NCI-H1105 treated with DMSO at 0.1 percent for 48 hours (cell line): ENCODE measurements at places on chromosomes 2 and 18.

DNA sequence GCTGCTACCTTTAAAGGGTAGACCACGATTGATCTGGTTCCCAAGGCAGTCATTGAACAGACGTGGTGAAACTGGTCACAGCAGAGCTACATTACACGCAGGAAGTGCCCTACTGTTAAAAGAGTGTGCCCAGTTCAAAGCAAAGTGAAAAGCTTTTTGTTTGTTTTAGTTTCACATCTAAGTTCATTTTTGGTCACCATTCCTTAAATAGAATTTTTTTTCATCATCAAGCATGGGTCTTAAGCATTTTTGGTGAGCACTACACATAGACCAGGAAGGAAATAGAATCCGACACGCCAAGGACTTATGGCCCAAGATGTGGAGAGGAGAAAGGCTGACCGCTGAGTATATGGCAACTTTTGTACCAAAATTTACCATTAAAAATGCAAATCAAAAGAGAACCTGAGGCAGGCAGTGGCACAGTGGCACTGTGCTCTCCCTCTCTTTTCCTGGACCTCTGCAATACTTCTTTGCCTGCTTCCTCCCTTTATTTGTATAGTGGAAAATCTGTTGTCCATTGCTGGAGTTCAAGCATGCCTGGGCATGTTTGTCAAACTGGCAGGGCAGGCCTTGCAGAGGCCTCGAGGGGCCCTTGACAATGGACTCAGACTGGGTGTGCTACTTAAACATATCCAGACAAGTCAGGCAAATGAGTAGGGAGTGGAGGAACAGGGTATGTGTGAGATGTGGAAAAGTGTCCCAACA lies 42.6 kb upstream of the HNRNPA3 start:
- peak; percentile 94 for DNase-seq

GRCh38 chr2:237207646-237208045 lies 122.0 kb downstream of the COPS8 start:
- no peak for DNase-seq

DNA sequence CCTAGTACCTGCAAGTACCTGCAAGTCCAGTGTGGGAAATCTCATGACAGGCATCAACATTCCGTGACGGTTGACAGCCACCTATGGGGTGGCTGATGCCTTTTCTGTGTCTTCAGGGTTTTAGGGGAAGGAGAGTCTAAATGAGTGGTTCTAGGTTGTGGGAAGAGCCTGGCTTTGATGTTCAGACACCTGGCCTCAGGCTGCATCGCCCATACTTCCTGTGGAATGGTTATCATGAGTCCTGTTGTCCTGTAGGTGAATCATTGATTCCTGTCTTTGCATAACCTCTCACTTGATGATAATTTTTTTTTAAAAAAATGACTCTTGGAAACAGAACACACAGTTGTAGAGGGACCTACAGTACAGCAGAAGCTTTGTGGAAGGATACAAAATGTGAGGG lies 108.9 kb downstream of the NEDD4L start:
- no peak for DNase-seq

DNA sequence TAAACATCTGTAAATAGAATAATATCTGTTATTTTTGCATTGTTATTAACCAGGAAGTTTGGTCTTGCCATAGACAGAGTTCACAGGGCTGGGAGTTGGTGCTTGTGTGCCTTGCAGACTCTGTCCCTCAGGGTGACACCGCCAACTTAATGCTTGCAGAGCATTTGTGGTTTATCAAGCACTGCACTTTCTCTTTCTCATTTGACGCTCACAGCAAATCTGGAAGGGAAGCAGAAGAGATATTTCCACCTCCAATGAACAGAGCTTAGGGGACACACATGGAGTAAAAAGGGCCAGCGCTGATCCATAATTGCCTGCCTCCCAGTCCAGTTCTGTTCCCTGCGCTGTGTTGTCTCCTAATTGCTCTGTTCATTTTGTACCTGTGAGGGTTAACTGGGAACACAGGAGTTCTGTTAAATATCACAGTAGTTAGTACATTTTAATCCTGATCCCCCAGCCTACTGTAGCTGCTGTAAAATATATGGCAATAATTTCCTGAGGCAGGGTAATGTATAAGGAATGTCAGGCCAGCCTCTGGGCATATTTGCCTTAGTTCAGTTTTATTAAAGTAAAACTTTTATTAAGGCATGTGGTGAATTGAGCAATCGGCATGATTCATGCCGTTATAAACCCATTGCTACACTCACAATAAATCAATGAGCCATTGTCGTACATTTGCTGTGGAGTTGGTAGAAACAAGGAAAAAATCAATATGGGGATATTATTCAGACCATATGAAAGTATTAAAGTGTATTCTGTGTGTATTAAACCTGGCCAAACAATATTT lies 182.5 kb upstream of the OSR1 start:
- no peak for DNase-seq

DNA sequence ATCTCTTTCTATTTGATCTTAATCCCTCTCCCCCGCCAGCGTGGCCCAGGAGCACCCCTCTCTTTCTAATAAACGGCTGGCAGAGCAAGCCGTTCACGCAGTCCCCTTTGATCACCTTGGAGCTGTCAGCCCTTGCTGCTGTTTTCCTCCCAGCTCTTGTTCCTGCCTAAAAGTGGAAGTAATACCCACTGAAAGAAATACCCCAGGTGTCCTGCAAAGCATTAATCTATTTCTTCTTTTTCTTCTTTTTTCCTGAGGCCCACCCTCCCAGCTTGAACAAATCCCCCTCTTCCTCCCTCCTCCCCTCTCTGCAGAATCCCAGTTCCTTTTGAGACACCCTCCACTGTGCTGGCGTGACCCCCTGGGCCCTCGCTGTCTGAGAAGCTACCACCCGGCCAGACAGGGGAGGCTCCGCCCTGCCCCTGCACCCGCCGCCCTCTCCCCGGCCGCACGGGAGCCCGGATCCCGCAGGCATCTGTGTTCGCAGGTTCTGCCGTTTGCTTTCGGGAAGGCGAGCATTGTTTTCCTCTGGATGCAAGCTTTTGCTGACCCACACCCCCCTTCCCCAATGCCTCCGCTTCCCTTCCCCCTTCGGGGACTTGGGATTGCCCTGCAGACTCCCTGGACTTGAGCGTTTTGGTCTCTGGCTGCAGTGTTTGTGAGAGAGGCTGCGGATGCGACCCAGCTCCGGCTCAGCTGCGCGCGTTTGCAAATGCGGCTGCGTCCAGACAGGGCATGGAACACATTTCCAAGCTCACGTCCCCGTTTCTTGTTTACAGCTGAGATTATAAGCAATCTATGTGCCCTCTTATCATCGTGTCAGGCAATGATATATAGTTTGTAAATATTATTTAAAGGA lies 631.5 kb downstream of the NYAP2 start:
- peak; percentile 53 for DNase-seq

DNA sequence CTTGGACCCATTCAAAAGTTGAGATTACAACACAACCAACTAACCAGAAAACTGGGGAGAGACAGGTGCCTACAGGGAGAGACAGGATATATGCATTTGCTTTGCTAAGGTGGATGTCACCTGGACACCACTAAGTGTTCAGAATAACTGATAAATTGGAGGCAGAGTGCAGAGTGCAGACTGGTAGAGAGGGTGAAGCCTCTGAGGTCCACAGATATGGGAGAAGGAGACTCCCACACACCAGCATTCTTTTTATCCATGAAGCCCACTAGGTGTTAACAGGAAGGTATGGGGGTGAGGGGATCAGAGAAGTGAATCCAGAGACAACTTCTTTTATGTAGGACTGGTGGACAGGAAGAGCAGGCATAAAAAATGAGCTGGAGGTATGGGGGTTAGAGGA lies 1310.0 kb upstream of the ZEB2 start:
- no peak for DNase-seq

GRCh38 chr2:142395291-142395690 lies 264.5 kb upstream of the LRP1B start:
- no peak for DNase-seq

- DNase-seq: no peak
Measured at GRCh38 chr2:35871672-35872071, 483.9 kb upstream of the CRIM1 start.

- no peak for DNase-seq
Measured at GRCh38 chr2:64937687-64938491, 51.3 kb upstream of the SLC1A4 start.

GRCh38 chr18:78716022-78716421 lies 263.6 kb upstream of the SALL3 start:
- no peak for DNase-seq

DNA sequence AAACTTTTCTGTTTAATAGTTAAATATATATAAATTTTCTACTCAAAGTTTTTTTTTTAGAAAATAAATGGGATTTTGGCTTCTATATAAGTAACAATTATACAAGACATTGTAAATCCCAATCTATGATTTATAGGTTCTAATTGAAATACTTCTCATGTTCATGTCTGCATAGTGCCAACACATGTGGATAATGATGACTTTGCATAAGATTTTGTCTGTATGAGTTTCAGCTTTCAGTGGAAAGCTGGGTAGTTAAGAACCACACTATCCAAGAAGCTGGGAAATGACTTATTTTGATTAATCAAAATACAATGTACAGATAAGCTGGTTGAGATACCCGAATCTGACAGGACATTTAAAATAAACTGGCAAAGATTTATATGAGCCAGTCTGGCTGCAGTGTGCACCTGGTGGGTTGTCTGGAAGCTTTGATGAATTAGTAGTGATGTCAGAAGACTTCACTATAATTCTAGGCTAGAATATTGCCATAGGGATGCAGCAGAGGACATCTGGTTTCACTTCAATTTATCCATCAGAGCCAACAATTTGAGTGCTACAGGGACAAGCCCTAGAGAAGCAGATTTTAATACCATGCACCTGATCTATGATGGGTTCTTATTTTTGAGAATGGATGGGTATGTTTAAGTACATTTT lies 45.4 kb downstream of the EML6 start:
- no peak for DNase-seq
